Activated CD4-positive, alpha-beta T cell treated with anti-CD3 and anti-CD28 coated beads for 24 hours (primary cell): ENCODE measurements at places on chromosomes 7 and 10.
A peak's percentile ranks its signal among the peaks of the same experiment; 100 is the strongest.

- DNase-seq: no peak
Observed at GRCh38 chr10:131205556-131205955, 106.0 kb downstream of the TCERG1L start.

DNA sequence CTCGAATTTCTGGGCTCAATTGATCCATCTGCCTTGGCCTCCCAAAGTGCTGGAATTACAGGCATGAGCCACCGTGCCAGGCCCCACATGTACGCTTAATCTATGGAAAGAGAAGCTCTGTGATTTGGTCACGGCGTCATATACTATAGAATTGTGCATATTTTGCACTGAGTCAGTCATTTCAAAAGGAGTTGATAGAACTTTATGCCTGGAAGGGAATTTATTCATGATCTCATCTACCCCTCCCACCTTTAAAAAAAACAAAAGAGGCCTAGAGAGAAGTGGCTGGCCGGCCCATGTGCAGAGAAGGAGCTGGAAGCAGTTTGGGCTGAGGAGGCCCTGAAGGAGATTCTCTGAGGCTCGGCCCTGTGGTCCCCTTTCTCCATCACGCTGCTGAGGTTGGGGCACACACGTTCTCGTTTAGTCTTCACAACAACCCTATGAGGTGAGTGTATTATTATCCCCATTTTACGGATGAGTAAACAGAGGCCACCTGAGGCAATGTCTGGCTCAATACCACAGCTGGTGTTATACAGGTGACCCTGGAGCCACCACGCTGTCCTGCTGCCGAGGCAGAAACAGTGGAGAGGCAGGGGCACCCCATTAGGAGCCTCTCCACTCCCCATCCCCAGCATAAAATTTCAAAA is 47.2 kb upstream of the ZRANB1 start:
- no peak for DNase-seq

- no peak for DNase-seq
Observed at GRCh38 chr10:1575481-1576244, 161.7 kb downstream of the ADARB2 start.

DNA sequence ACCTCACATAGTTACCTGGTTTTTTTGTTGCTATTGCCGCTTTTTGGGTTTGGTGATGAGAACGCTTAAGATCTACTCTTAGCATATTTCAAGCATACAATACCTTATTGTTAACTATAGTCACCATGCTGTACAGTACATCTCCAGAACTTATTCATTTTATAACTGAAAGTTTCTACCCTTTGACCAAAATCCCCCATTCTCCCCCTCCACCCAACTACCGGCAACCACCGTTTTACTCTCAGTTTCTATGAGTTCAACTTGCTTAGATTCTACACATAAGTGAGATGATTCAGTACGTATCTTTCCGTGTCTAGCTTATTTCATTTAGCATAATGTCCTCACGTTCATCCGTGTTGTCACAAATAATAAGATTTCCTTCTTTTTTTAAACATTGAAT is 86.7 kb upstream of the IL6 start:
- peak; percentile 22 for DNase-seq

- no peak for DNase-seq
Observed at GRCh38 chr10:105070249-105070648, 429.2 kb downstream of the SORCS3 start.

GRCh38 chr7:8384901-8385300 is 48.5 kb upstream of the NXPH1 start:
- DNase-seq: no peak

- no peak for DNase-seq
Observed at GRCh38 chr7:110759069-110759468, 331.9 kb upstream of the LRRN3 start.
